Cortex of kidney (tissue), 1 donor: ENCODE measurements at places on chromosomes 7 and 10.

GRCh38 chr10:70578371-70578947 is 24.1 kb downstream of the PRF1 start:
- DNase-seq = no peak

DNA sequence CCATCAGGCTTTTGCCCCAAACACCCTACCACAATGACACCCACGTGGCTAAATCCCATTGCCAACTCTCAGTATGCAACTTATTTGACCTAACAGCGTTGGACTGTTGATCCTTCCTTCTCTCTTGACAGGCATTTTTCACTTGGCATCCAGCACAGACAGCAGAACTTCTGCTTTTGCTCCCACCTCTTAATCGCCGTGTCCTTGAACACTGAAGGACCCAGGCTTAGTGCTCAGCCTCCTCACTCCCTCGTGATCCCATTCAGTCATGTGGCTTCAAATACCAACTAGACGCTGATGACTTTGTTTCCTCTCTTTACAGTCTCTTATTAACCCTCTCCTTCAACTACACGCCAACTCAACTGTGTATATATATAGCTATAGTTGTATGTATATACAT is 25.0 kb downstream of the ZFAND2A start:
- no peak for DNase-seq

DNA sequence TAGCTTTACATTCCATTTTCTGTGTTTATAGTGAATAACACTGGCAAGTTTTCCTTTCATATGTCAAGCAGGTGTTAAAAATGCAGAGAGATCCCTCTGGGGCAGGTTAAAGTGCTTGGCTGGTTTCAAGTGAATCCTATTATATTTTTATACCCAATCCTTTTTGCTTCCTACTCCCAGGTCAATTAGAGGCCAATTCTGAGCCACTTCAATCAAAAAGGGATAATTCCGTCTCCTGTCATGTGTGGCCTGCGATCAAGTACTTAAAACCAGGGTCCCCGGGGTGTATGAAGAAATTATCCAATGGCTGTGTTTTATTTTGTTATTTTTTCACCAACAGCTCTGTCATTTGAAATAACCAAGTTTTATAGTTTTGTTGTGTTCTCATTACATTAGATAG is 313.2 kb downstream of the PRPF18 start:
- no peak for DNase-seq

- no peak for DNase-seq
These were observed 1025.8 kb upstream of the LRRN3 start for GRCh38 chr7:110065121-110065520.

DNA sequence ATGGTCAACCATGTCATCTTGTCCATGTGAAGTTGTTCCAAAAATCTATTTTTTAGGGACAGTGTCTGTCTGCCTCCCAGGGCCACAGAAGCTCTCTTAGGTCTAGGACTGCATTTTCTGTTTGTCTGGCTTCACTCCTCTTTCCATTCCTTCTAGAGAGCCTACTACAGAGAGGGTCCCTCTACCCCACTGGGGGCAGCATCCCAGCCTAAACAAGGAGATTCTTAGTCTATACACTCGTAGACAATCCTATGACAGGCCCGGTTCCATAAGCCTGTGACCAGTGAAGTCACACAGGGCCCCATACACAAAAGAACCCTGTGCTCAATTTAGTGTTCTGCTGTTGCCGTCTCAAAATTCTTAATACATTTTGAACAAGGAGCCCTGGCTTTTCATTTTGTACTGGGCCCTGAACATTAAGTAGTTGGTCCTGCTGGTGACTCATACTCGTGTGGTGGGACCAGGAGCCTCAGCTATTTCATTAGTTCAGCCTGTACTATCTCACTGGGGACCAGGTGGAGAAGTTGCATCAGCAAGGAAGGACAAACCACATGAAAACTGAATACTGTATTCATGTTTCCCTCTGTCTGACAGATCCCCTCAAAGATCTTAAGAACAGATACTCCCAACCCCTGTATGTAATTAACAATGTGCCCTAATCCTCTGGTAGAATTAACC is 23.5 kb upstream of the FAM180A start:
- DNase-seq = no peak

DNA sequence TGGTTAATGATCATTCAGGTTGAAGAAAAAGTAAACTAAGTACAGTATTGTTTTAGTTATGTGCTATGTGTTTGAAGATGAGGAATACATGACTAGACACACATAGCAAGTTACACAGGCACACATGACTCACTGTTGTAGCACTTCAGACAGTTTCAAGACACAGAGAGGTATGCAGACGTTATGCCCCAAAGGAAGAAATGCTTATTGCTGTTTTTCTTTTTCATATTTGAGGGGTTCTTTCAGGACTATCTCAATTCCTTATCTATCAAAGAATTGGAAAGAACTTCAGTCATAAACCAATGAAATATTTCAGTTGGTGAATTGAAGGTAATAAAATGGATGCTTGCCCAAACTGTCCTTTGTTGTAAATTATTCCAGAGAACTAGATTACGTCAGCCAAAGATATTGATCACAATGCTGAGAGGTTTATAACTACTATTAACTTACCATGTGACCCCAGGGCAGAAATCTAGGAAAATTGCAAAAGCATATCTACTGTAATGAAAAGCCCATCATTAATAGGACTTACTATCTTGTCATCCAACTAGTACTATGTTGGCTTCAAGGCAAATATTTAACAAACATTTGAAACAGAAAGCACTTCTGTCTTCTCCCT is 61.2 kb upstream of the CAPZA2 start:
- DNase-seq = no peak
